ENCODE measurements at places on chromosomes 2 and 18.

GRCh38 chr2:20363578-20363977, 12.9 kb upstream of the PUM2 start:
- DNase-seq = no peak

DNA sequence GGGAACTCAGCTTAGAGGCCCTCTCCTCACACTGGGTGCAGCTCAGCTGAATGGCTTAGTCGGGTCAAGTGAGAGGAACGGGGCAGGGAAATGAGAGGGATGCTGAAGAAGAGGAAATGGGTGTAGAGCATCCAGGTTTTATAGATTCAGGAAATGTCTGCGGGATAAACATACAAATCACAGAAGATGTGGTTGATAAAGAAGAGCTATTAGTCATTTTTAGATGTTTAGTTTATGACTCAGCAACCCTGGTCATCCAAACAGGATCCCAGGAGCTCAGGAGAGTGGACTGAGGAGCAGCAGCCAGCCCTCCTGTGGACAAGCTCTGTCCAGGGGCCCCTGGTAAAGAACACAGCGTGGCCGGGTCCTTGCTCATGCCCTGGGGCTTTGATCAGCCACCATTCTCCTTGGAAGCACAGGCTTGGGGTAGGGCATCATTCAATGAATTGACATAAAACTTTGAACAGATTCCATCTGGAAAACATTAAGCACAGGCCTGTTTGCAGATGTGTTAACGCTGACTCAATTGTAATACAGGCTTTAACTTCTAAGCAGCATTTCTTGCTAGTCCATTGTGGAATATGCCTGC, 83.0 kb downstream of the NPAS2 start:
- no peak for DNase-seq

DNA sequence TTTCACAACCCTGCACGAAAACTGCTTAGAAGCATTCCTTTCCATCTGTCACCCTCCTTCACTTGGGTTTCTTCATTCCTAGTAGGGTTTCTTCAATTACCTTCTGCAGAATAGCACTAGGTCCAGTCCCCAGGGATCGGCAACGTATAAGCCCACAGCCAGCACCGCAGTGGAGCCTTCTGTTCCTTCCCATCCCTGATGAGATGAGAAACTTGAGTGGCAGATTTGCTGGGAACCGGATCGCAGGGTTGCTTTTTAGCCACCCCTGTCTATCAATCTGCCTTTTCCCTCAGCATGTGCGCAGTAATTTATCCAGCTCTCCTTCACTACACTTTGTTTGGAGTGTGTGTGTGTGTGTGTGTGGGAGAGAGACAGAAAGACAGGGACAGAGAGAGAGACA, 94.2 kb downstream of the CD8B2 start:
- DNase-seq = no peak

- no peak for DNase-seq
These were observed 447.7 kb upstream of the FANCL start for GRCh38 chr2:58688813-58689212.

GRCh38 chr2:240348522-240348921, 86.9 kb upstream of the GPC1 start:
- DNase-seq = no peak

Measured in stimulated activated CD8-positive, alpha-beta memory T cell treated with anti-CD3 and anti-CD28 coated beads, Interleukin-4, amount 100 ng/mL, for 1 hour (primary cell).